ENCODE measurements at places on chromosomes 5 and 9.

DNA sequence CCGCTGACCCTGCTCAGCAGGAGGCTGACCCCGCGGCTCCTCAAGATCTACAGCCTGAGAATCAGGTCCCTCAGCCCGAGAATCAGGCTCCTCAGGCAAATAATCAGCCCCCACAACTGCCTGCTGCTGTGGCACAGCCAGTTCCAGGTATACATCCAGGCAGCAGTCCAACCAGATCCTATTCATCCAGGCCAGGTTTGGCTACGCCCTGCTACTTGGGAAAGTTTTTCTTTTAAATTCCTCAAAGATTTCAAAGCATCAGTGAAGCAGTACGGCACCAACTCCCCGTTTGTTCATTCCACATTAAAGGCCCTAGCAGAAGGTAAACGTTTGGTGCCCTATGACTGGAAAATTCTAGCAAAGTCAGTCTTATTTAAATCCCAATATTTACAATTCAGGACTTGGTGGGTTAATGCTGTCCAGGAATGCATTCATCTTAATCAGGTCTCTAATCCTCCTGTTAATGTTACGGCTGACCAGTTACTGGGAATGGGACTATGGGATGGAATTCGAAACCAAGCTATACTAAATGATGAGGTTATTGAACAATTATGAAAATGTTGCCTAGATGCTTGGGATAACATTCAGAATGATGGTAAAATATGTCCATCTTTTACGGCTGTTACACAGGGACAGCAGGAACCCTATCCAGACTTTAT, 102.3 kb downstream of the SYK start:
- DNase-seq = no peak

DNA sequence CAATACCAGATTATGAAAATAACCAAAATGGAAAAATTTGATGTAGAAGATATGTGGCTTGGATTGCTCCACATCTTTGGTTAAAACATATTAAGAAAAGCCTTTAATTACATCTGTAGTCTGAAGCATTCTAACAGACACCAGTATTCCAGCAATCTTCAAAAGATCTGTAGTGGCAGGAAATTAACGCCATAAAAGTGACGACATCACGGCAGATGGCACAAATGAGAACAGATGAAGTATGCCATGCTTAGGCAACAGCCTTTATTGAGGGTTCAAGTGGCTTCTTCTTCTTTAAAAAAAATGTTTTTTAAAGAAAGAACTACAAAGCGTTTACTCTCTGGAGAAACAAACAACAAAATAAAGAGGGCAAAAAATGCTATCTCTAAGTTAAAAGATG, 164.2 kb downstream of the MEF2C start:
- no peak for DNase-seq

DNA sequence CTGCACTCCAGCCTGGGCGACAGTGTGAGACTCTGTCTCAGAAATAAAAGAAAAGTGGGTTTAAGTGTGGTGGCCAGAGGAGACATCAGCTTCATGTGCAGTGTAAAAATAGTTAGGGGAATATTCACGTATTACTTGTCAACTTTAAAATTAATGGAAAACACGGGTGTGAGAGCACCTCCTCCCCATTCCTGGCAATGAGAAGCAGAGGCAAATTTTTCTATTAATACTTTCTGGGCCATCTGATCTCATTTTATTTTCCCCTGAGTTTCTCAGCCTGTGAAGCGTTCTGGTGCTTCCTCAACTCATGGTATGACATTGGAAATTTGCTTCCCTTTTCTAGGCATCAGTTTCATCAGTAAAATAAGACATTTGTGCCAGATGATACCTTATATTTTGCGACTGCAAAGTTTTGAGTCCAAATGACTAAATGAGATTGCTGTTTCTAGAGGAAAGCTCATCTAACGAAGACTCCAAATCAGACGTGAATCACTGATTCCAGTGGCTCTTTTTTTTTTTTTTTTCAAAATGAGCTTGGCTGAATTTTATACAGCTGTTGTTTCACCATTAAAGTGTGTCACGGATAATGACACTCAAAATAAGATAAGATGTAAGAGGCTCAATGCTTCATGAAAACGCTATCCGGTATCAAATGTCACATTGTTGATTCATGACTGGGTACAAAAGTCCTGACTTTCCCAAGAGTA, 104.6 kb downstream of the MSX2 start:
- no peak for DNase-seq

GRCh38 chr5:145393426-145393825, 441.7 kb downstream of the PRELID2 start:
- no peak for DNase-seq

- DNase-seq = no peak
These were observed 129.0 kb downstream of the APBA1 start for GRCh38 chr9:69542942-69543704.

DNA sequence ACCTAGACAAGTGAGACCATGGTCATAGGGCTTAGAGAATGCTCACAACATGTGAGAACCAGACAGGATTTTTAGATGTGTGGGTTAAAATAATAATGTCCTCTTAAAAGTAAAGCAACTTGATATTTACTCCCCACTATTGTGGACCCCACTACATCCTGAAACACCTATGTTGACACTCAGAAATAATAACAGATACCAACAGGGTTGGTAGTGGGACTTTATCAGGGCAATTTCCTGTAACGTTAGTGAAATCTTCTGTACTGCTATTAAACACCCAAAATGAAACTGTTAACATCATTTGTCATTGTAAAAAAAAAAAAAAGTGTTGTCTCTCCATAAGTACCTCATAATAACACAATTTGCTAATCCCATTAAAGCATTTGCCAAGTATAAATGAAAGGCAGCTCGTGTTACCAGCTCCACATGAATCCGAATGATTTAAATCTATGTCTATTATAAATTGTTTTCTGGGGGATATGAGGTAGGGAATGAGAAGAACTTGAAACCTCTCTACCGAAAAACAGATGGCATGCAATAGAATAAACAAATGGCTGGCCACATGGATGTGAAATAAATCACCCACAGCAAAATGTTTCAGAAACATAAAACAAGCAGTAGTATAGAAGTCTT, 285.9 kb downstream of the ARHGEF28 start:
- DNase-seq = no peak

- no peak for DNase-seq
These were observed 161.8 kb upstream of the CLINT1 start for GRCh38 chr5:158020555-158021418.

DNA sequence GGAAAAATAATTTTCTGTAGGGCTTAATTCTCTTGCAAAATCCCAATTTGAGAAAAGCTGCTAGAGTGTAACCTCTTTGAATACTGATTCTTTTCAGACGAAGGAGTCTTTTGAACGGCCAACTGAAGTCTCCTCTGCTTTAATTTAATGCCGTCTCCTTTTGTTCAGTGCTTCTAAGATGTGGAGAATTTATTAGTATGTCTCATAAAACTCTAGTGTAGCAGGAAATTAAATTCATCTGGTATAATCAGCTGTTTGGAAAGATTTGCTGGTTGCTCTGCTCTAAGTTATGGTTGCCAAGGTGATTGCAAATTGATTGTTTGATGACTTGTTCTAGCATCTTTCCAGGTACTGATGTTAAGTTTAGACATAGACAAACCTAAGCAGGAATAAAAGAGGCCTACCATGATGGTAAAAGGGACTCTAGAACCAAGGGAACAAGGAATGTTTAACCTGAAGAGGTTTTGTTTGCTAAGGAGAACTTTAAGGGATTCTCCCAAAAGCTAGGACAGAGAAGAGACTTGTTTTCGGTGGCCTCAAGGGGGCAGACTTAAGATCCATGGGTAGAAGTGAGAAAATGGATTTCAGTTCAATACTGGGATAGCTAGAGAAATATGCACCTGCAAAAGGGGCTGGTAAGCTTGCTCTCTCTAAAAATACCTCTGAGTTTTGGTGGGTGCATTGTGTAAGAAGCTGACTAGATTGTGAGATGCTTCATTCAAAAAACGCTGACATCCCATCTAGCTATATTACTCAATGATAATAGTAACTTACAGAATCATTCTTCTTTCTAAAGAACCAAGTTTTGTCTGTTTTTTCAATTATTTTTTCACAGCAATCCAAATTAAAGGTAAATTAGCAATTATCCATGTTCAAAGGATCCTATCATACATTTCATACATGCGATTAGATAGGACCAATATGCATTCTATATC, 5.7 kb upstream of the ADRB2 start:
- no peak for DNase-seq

DNA sequence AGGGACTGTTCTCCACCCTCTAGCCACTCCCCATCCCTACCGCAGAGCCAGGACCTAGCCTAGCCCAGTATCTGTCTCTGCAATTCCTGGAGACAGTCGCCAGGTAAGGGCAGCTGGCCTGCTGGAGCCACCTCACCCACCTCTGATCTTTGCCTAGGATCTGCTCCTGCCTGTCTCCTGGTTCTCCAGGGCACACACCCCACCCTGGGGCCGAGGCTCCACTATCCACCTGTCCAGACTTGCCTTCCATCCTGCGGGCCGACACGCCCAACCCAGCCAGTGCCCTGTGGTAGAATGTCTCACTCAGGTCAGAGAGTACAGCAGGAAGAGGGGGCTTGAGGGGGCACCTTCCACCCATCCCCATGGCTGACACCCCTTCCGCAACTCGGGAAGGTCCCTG, 15.7 kb upstream of the AQP7 start:
- DNase-seq = no peak

DNA sequence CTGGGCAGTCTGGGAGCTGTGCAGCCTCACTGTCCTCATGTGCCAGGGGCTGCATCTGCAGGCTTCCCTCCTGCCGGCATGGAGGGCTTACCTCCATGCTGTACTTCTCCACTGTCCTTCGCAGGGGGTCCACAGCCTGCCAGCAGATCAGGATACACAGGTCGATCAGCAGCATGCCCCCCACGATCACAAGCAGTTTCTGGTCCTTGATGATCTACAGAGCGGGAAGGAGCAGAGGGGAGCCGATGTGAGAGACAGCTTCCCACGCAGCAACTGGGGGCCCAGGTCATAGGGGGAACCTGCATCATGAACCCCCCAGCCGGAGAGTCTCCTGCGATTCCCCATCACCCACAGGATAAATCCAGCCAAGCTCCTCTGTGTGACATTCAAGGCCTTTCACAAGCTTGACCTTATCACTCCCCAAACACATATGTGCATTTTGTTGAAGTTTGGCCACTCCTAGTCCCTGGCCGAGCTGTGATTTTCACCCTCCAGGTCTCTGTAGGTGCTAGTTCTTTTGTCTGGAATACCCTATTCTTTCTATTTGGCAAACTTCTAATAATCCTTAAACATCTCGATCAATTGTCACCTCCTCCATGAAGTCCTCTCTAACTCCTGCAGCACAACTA, 107.3 kb upstream of the TBC1D2 start:
- DNase-seq = no peak

- DNase-seq = no peak
These were observed 432.1 kb upstream of the RGMB start for GRCh38 chr5:98341038-98342032.

DNA sequence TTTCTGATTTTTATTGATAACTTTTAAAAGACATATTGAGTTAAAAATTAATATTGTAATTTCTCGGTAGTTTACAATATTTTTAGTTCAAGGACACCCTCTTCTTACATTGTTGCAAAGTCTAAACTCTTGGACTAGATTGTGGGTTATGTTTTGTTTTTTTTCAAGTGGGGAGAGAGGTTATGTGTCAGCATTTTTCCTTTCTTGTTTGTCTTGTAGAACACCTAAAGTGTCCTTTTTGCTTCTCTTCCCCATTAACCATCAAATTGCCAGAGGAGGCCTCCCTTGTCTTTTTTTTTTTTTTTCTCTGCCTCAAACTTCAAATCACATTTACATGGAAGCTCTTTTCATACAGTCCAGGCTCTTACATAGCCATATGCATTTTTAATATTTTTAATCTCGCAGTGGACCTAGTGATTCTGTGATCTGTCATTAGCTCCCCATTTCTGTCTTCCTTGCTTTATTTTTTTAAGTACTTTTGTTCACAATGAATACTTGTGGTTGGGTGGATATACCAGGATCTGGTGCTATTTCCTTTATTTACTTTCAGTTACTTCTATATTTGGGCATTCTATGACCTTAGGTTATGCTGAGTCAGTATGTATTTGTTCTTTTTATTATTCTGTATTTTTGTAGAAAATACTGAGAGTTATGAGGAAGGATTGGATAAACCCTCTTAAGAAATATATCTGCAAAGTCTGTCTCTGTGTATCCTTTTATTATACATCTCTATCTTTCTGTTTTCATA, 2280.6 kb upstream of the ACO1 start:
- DNase-seq = no peak

DNA sequence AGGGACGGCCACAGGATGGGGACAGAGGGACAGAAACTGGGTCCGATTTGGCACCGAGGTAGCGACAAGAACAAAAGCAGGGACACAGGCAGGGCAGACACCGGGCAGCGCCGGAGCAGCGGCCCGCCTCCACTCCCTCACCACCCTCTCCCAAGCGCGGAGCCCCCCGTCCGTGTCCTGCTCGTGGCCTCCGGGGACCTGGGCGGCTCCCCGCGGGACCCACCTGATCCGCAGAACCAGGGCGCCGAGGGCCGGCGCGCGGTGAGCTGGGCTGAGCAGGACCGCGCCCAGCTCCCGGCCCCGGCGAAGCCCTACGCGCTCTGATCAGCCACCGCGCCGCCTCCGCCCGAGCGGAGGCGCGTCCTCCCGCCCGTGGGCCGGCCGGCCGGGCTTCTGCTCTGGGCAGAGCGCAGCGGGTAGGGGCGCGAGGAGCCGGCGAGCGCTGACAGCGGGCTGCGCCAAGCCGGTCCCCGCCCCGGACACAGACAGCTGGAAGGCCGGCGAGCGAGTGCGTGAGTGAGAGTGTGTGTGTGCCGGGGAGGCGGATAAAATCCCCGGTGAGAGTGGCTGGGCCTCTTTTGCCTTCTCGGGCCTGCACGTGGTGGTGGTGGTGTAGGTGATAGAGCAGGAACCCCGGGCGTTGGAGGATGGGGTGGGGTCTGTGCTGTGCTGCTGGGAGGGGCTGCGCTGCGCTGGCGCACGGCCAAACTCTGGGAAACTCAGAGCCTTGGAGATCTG, at the start of gene GGTA1:
Gene GGTA1 (minus strand): TSS at position 418 of the 738 bp plus-strand sequence. CDS start 31,922 bp downstream, outside the sequence.
- DNase-seq = no peak

DNA sequence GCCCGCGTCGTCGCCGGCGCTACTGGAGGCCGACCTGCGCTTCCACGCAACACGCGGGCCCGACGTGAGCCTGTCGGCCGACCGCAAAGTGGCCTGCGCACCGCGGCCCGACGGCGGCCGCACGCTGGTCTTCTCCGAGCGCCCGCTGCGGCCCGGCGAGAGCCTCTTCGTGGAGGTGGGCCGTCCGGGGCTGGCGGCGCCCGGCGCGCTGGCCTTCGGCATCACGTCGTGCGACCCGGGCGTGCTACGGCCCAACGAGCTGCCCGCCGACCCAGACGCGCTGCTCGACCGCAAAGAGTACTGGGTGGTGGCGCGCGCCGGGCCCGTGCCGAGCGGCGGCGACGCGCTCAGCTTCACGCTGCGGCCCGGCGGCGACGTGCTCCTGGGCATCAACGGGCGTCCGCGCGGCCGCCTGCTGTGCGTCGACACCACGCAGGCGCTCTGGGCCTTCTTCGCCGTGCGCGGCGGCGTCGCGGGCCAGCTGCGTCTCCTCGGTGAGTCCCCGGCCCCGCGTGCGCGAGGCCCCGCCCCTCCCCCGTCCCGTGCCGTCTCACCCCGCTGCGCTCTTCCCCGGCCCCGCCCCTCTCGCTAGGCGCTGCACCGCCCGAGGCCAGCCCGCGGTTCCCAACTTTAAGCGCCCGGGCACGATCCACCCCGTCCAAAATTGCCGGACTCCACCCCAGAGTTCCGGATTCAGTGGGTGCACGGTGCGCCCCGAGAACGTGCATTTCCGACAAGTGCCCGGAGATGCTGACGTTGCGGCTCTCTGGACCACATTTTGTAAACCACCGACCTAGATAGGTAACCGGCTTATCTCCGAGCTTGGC, 42.8 kb downstream of the NEURL1B start:
- DNase-seq = peak; percentile 47

Data from activated CD4-positive, alpha-beta T cell treated with anti-CD3 and anti-CD28 coated beads, Interleukin-2, Interleukin-6, amounts not matched to agents 100 ng/mL and 50 ng/mL, durations not matched to agents 16 hours and 8 hours (primary cell).